ENCODE measurements at places on chromosomes 1 and 21.

GRCh38 chr1:22064751-22065402 lies 12.4 kb downstream of the CDC42 start:
- no peak for DNase-seq

DNA sequence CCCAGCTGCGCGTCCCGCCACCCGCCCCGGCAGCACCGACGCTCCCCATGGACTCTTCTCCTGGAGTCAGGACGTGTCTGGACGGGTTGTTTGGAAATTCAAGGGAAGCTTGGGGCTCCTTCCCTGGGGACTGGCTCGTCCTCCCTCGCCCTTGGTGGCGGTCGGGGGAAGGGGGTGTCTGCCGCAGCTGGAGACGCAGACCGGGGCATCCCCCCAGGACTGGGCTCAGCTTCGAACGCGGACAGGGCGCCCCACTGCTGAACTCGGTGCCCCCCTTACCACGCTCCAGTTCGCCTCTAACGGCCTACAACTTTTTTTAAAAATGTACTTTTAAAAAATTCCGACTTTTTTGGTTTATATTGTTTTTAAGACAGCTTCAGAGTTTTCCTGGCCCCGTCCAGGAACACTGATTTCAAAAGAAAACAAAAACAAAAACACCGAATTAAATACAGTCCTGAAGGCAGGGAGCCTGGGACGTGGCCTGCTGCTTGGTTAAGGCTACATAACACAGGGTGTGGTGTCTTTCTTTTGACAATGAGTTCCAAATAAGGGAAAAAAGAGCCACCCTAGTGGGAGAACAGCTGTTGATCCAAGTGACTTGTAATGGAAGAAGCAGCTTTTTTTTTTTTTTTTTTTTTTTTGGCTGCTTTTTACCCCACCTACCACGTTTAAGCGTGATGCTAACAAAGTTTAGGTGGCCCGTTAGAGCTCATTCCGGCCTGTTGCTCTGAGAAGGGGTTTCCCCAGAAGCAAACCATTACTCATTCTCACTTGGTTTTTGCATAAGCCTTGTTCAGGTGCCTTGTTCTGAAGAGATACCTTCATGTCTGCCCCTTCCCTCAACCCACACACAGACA lies 862 bp upstream of the DIPK1A start:
- DNase-seq, result peak; percentile 44

DNA sequence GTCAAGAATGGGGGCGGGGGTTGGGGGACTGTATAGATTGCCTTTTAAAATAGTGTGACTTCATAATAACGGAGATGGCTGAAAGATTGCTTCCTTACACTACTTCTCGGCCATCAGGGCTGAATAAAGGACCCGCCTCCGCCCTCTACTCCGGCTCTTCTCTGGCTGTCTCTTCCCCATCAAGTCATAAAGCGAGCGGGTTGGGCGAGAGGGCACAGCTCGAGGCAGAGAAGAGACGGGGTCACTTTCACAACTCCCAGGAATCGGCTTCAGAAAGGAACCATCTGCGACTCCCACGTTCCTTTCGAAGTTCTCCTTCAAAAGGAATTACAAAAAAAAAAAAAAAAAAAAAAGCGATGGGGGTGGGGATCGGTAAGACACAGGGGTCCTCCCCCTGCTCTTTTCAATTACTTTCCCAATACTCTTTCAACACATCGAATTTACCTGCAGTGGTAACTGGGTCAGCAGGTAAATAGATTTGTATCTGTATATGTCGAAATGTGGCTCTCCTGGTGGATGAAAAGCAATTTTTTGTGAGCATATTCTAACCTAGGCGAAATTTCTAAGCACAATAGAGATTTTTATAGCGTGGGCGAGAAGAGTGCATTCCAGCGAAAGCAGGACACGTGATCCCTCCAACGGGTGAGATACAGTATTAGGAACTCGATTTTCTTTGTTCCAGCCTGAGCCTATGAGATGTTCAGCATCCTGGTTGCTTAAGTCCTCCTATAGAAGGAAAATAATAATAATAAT lies 2.0 kb downstream of the LRRC7 start:
- peak; percentile 15 for DNase-seq

DNA sequence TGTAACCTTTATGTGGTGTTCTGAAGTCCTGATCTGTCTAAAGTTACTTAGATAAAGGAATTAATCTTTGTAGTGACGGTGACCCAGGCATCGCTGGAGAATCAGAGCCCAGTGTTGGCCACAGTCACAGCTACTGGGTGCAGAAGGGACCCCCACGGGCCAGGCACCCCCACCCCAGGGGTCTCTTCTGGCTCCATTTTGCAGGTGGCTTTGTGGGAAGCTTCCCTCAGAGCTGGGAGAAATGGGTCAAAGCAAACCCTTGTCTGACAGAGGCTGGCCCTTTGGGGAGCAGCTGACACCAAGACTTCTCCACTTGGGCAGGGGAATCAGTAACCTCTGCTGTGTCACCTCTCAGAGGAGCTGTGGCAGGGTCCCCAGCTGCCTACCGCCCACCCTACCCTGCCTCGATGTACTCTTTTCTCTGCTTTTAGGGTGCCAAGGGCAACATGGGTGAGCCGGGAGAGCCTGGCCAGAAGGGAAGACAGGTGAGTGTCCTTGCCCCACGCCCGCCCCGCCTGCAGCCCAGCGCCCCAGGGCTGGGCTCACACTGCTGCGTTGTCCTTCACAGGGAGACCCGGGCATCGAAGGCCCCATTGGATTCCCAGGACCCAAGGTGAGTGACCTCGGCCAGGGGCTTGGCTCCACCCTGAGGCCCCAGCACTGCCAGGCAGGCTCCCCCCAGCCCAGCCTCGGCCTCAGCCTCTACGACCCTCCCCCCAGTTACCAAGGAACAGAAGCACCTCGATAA lies 17.7 kb downstream of the COL6A2 start:
- no peak for DNase-seq

DNA sequence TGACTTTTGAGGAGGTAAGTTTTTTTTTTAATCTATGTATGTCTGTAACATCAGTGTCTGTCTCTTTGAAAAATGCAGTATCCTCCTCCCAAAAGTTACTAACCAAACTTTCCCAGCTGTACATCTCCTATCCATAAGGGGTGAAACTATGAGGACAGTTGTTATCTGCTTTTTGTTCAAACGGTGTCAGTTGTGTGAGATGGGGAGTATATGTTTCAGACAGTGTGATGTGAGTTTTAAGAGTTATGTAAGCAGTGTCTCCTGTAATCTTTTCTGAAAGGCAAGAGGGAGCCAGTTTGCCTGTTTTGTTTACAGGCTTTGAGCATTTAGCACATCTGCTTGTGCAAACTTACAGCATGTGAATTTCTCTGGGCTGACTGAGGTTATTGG lies 34.8 kb upstream of the CACYBP start:
- DNase-seq, result no peak

DNA sequence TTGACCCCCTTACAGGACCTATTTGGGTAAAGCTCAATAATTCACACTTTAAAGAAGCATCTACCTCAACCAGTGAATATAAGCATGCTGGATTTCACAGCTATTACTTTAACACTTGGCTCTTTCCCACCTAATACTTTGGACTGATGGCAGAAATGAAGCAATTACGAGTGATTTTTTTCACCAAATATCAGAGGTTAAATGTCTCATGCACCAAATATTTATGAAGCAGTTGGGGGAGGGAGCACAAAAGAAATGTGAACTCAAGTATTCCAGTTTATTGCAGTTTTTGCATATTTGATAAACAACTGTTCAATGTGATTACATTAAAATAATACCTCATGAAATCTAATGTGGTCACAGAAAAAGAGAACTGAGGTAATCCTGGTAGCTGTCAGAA lies 223.6 kb downstream of the LRRC7 start:
- no peak for DNase-seq

All from HEK293T (cell line).